ENCODE measurements at places on chromosomes 4 and X.

- no peak for DNase-seq
These were observed 28.9 kb downstream of the TIGD2 start for GRCh38 chr4:89140168-89140759.

- DNase-seq, result no peak
These were observed 604.1 kb downstream of the GRXCR1 start for GRCh38 chr4:43496602-43497001.

GRCh38 chr4:170339522-170339921 is 249.8 kb upstream of the AADAT start:
- DNase-seq, result no peak

DNA sequence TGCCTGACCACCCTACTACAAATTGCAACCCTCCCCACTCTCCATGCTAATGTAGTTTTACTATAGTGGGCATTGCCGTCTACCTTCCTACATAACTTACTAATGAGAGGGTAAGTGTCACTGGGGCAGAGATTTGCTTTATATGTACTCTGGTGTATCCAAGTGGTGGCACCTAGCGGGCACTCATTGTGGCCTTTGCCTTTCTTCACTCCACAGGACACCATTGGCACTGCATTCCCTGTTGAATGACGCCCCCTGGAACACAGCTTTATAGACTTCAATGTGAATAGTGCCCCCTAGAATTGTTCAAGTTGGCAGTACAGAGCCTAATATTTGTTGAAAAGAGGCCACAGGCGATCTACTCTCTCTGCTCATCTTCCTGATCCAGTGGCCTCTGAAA is 215.8 kb downstream of the MID1IP1 start:
- no peak for DNase-seq

- no peak for DNase-seq
These were observed 88.1 kb downstream of the SPANXN3 start for GRCh38 chrX:143429131-143429530.

GRCh38 chrX:15761564-15762191 is 23.6 kb downstream of the CA5B start:
- DNase-seq, result no peak

- peak; percentile 76 for DNase-seq
These were observed 744.5 kb upstream of the FAM241A start for GRCh38 chr4:111400741-111401140.

- no peak for DNase-seq
These were observed 33.3 kb upstream of the PROM1 start for GRCh38 chr4:16117164-16117563.

DNA sequence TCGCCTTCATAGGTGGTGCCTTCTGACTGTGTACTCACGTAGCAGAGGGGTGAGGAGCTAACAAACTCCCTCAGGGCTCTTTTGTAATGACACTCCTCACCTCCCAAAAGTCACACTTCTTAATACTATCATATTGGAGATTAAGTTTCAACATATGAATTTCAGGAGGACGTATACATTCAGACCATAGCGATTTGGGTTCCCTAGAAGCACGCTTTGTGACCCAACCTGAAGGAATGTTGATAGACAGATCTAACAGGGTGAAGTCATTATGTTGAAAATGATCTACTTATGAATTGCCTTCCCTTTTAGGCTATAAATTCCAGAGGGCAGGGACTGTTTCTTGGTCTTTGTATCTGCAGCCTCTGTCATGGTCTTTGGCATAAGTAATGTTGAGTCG is 3.2 kb upstream of the KLHL34 start:
- no peak for DNase-seq

DNA sequence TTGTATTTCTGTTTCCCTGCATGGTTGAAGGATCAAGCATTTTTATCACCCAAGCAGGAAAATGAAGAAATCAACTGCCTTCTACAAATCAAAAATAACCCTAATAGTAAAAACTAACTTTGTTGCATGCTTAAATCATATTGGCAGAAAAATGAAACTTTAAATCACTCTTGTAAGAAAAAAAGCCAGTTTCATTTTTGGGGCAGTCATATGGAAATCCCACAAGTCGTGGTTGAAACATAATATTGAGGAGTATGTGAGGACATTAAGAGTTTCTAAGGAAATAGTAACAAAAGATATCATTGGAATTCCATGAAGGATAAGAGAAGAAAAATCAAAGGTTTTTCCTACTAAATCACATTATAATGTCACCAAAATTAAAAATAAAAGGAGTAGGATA is 8.4 kb downstream of the TEC start:
- no peak for DNase-seq

- peak; percentile 46 for DNase-seq
These were observed 40.4 kb upstream of the TLR2 start for GRCh38 chr4:153643406-153644383.

DNA sequence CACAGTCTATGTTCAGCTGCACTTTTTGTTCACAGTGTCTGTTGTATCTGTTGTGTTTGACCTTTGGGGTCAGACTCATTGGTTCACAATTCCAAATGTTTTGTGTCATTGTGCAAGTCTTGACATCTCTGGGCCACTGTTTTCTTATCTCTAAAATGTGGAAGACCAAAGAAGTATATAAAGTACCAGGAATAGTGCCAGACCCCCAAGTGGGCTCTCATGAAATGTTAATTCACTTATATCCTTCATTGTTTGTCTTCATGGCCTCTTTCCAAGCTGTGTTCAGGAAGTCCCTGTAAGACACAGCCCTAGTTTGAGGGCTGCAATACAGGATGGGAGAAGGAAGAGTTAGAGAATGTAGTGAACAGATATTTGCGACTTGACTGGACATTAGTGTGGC is 468.3 kb upstream of the BOD1L1 start:
- no peak for DNase-seq

DNA sequence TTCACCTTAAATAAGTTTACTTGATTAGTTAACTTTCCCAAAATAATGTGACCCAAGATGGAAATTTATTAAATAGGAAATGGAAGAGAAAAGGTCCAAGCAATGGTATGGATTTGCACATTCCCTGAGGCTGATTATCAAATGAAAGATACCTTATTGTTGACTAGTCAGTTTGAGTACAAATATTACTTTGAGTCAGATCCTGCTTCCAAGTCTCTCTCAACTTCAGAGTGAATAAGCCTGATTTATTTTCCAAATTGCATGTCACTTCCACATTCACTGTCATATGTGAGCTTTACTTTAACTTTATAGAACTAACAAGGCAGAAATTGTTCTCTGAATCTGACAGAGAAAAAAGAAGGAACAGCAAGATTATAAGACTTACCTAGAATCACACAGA is 520.8 kb downstream of the RAB28 start:
- DNase-seq, result no peak

DNA sequence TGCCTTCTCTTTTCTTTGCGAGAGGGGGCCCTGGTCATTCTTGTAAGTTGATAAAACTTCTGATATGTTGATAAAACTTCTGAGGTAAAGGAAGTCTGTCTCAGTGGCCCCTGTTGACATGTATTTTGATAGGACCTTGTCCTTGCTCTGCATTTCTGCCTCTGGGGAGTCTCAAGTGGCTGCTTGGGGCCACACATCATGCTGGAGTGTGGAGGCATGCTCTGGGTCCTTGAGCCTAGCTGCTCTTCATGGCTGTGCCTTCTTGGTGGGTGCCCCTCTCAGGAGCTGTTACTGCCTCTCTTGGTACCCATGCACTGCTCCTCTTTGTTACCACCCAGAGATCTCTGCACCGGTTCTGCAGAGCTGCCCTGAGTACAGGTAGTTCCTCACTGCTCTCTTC is 14.2 kb downstream of the NSD2 start:
- DNase-seq, result no peak

- peak; percentile 80 for DNase-seq
These were observed 138.7 kb downstream of the ELOVL6 start for GRCh38 chr4:110059556-110060191.

DNA sequence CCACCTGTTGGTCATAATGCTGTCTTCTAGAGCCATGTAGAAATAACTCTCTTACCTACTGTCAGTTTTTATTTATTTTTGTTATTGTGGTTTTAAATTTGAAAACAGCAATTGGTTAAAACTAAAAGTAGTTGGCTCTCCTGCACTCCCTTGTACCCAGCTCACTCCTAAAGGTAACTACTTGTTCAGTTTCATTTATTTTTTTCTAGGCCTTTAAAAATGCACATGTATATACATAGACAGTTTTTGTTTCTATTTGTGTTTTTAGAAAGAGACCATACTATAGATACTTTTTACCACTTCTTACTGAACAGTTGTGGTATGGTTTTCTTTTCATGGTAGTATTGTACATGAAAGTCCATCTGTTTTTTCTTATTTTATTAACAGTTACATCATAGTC is 16.8 kb downstream of the SMAD1 start:
- DNase-seq, result no peak

DNA sequence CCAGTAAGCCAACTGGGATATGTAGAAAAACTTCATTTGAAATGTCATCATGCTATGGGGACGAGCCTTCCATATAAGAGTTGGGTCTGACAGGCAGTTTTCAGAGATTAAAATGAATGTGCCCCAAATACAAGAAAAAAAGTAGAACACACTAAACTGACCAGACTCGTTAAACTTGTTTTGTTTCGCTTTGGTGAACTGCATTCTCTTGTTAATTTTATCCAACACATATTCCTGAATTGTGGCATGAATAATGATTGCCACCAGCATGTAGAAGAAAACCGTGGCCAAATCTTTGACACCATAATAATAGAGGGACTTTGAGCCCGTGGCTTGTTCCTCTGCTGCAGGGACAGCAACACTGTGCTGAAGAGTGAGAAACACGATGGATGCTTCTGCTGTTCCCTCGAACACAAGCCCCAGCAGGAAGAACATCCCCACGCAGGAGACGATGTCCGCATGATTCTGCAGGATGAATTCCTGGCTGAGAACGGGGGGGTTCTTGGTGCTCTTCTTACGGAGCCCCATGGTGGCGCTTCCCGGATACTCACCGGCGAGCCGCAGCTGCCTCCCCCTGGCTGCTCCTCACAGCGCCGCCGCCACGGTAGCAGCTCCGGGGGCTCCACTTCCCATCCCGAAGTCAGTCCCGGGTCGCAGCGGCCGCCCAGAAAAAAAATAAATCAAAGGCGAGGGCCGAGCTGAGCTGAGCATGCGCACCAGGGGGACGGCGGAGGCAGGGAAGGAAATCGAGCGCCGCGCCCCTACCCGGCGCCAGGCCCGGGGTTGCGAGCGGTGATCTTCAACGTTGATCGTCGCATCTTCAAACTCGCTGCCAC is at the start of gene TRAM1L1:
Gene TRAM1L1, minus strand, starts transcription at position 711 of the 836 bp plus-strand sequence. Its CDS starts 183 bp downstream, at position 528.
- DNase-seq, result peak; percentile 45

DNA sequence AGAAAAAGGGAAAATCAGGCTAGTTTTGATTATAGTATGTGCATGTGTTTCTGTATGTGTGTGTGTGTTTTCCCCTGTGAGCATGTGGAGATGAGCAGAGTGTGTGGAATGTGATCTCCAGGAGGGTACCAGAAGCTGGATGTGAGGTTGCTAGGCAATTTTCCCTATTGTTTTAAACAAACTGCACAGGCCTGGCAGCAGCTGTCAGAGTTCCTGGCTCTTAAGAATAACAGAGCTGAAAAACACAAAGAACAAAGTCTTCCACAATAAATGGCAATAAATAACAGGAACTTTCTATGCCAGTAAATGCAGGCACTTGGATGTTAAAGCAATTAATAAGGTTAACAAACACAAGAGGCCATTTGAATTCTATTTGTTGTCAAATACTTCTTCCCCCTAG is 344.6 kb upstream of the CTSO start:
- DNase-seq, result peak; percentile 83

GRCh38 chrX:130654409-130654950 is 248.5 kb downstream of the ENOX2 start:
- peak; percentile 39 for DNase-seq

DNA sequence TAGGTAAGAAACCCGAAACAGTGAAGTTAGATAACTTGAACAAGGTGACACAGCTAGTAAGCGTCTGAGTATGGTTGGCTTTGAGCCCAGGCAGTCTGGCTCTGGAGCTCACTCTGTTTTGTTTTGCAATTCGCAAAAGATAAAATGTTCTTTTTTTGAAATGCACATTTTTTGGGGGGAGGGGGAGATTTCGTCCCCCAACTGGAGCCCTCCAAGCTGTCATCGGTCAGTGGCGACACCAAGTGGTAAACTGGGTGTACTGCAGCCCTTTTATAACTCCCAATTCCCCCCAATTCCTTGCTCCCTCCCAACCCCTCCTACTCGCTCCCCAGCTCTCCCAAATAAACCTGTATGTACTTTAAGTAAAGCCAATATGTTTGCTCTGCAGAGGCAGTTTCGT is 2.8 kb upstream of the CLCN5 start:
- DNase-seq, result peak; percentile 46

DNA sequence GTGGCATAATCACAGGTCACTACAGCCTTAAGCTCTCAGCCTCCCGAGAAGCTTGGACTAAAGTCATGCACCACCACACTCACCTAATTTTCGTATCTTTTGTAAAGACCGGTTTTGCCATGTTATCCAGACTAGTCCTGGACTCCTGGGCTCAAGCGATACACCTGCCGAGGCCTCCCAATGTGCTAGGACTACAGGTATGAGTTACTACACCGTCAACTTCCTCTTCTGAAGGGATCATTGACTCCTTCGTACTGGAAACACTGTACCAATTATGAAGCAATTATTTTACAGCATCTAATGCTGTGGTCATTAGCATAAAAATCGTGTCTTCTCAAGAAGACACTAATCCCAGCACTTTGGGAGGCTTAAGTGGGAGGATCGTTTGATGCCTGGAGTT is 35.2 kb downstream of the PDS5A start:
- no peak for DNase-seq

- no peak for DNase-seq
These were observed 1198.7 kb downstream of the PCDH7 start for GRCh38 chr4:31918891-31919290.

DNA sequence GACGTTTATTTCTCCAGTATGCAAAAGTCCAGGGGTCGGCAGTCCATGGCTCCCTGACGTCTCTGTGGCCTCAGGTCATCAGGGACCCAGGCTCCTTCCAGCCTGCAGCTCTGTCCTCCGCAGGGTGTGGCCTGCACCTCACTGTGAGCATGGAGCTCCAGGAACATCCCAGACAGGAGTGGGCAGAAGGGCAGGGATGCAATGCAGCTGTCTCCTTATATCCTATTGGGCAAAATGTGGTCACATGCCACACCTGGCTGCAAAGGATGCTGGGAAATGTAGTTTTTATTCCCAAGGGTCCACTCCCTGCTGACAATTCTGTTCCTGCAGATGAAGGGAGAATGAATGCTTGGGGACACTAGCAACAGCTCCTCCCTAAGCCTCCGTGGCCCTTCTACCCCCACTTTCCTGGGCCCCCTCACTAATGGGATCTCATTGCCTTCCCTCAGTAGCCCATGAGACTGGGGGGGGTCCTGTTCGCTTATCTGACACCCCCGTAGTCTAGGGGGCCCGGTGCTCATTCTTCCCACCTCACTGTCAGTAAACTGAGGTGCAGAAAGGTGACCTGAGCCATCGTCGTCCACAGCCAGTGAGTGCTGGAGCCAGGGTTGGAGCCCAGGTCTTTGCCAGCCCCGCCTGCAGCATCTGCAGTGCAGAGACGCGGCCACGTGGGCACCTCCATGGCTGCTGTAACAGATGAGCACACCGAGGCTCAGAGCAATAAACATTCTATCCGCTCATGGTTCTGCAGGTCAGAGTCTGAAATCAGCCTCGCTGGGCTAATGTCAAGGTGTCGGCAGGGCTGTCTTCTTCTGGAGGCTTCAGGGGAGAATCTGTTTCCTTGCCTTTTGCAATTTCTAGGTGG is 5.9 kb upstream of the GRPEL1 start:
- DNase-seq, result peak; percentile 20
